Activated naive CD8-positive, alpha-beta T cell treated with anti-CD3 and anti-CD28 coated beads, Interleukin-2, amount 10 ng/mL, durations not matched to agents 7 days and 5 days (primary cell): ENCODE measurements at places on chromosomes 4 and X. TPM values are rescaled to one million over a fixed set of nuclear protein-coding genes. Genes with fewer than 3 reads are reported as not detected.

Gene CT45A2
- total RNA-seq = not detected

Gene BMP15
- not detected for total RNA-seq

Gene TCEAL7
- total RNA-seq = not detected

Gene PPM1K
- 82.7 TPM for total RNA-seq

DNA sequence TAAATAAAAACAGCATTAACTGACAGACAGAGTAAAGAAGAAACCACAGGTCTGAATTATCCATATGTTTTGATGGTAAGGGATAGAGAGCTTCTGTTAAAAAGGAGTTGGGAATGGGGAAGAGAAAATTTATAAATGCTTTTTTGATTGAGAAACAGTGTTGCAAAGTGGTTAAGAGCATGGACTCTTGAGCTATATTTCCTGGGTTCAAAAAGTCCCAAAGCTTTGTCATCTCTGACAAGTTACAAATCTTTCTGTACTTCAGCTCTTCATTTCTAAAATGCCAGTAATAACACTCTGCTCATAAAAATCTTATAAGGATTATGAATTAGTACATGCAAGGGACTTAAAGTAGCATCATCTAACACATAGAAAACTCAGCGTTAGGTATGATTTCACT lies 62.2 kb downstream of the N4BP2 start:
- H3K36me3 ChIP-seq = peaks cover 29% of the 10 kb centered on the region
- no peak overlapping the region for H3K27ac ChIP-seq

- H3K27me3 ChIP-seq = no peaks in the 10 kb centered on the region
- no peak overlapping the region for H3K4me3 ChIP-seq
- no peaks in the 10 kb centered on the region for H3K4me1 ChIP-seq
- DNase-seq = no peak
Measured at GRCh38 chrX:30364229-30364628, 55.0 kb upstream of the NR0B1 start.

GRCh38 chr4:61199873-61200186 lies 296 bp upstream of the ADGRL3 start:
- peak overlapping the region; percentile 24 for H3K27ac ChIP-seq
- H3K27me3 ChIP-seq = peaks cover 49% of the 10 kb centered on the region
- no peaks in the 10 kb centered on the region for H3K36me3 ChIP-seq
- H3K4me3 ChIP-seq = no peak overlapping the region
- H3K4me1 ChIP-seq = peaks cover 2% of the 10 kb centered on the region
- no peak for DNase-seq

- H3K27ac ChIP-seq = no peak overlapping the region
- no peak overlapping the region for H3K4me3 ChIP-seq
- H3K27me3 ChIP-seq = no peaks in the 10 kb centered on the region
- DNase-seq = no peak
- H3K36me3 ChIP-seq = peaks cover 24% of the 10 kb centered on the region
Measured at GRCh38 chr4:158825433-158826036, 56.7 kb downstream of the FNIP2 start.

Gene IQCM
- not detected for total RNA-seq

DNA sequence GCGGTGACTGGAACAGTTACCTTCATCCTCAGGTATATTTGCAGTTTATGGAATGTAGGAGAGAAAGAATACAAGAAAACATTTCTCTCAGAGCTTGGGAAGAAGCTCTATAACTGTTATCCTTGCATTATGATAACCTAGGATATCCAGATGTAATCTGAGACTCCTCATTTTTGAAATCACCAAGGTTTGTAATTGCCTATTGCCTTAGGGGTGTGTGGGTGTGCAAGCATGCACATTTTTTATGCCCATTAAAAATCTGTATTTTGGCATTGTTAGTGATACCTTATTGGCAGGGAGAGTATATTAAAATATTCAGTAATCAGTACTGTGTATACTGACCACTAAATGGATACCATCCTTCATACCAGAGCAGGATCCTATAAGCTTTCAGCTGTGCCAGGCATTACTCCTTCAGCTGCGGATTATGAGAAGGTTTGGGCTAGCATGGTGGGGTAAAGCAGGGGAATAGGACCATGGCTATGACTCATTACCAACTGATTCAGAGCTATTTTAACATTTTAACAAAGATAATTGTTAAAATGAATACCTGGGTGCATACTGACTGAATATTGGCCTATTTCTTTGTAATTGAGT lies 8.3 kb downstream of the SEC24B start:
- H3K27me3 ChIP-seq = no peaks in the 10 kb centered on the region
- peaks cover 38% of the 10 kb centered on the region for H3K4me1 ChIP-seq
- no peak for DNase-seq
- peaks cover 22% of the 10 kb centered on the region for H3K36me3 ChIP-seq
- H3K4me3 ChIP-seq = no peak overlapping the region

- H3K27me3 ChIP-seq = peaks cover 7% of the 10 kb centered on the region
- H3K27ac ChIP-seq = no peak overlapping the region
- DNase-seq = no peak
Measured at GRCh38 chr4:182825786-182826185, 91.4 kb downstream of the DCTD start.

Gene RBM3
- total RNA-seq = 159 TPM

GRCh38 chr4:123547216-123548165 lies 150.9 kb downstream of the SPRY1 start:
- no peaks in the 10 kb centered on the region for H3K4me1 ChIP-seq
- H3K36me3 ChIP-seq = peaks cover 13% of the 10 kb centered on the region
- no peak for DNase-seq
- peaks cover 6% of the 10 kb centered on the region for H3K27me3 ChIP-seq
- H3K27ac ChIP-seq = no peak overlapping the region
- H3K4me3 ChIP-seq = no peak overlapping the region

Gene FAM236A
- not detected for total RNA-seq

- H3K36me3 ChIP-seq = peaks cover 2% of the 10 kb centered on the region
- H3K27ac ChIP-seq = no peak overlapping the region
- H3K27me3 ChIP-seq = no peaks in the 10 kb centered on the region
- no peak for DNase-seq
Measured at GRCh38 chr4:153440475-153440874, 25.7 kb upstream of the TMEM131L start.

DNA sequence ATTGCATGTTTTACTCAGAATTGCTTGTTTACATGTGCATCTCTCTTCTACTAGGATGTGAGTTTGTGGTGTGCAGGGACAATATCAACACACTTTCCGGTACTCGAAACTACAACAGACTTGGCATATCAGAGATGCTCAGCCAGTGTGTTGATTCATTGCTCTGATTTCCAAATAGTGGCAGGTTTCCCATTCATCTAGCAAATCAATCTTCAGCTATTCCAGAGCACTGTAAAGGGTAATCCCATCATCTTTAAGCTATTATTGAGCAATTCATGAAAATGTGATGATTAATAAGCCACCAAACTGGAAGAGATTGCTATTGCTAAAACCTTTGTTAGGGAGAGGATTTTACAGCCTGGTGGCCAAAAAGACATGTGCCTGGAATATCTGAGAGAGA lies 574.2 kb upstream of the CPEB2 start:
- H3K4me1 ChIP-seq = peaks cover 3% of the 10 kb centered on the region
- H3K36me3 ChIP-seq = no peaks in the 10 kb centered on the region
- DNase-seq = no peak
- H3K27me3 ChIP-seq = no peaks in the 10 kb centered on the region
- no peak overlapping the region for H3K27ac ChIP-seq

GRCh38 chrX:56762220-56762619 lies 33.2 kb downstream of the NBDY start:
- peak overlapping the region; percentile 90 for H3K4me3 ChIP-seq
- peaks cover 44% of the 10 kb centered on the region for H3K4me1 ChIP-seq
- H3K27me3 ChIP-seq = no peaks in the 10 kb centered on the region
- H3K36me3 ChIP-seq = peaks cover 8% of the 10 kb centered on the region
- DNase-seq = no peak

DNA sequence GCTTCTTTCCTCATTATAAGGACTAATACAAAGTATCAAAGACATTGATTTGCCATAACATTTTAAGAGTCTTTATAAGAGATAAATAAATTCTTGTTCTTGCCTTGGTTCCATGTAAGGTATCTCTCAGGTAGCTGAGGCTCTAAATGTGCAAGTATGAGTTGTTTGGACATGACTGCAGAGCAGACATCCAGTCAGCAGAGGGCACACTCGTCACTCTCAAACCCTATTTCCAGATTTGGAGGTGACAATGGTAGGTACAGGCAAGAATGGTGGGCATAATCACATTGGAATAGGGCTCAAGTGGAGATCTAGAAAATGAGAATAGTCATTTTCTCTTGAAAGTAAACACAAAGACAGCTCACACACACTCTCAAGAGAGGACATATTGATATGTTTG lies 133.3 kb upstream of the ZIC3 start:
- no peak overlapping the region for H3K27ac ChIP-seq
- no peaks in the 10 kb centered on the region for H3K36me3 ChIP-seq
- H3K4me1 ChIP-seq = no peaks in the 10 kb centered on the region

Gene NLRP2B
- total RNA-seq = not detected

Gene BRS3
- total RNA-seq = not detected

- H3K36me3 ChIP-seq = no peaks in the 10 kb centered on the region
- H3K27me3 ChIP-seq = no peaks in the 10 kb centered on the region
- H3K4me3 ChIP-seq = no peak overlapping the region
- no peaks in the 10 kb centered on the region for H3K4me1 ChIP-seq
- H3K27ac ChIP-seq = no peak overlapping the region
Measured at GRCh38 chrX:21799767-21800166, 39.6 kb upstream of the MBTPS2 start.

GRCh38 chr4:7016086-7016485 lies 27.1 kb upstream of the TADA2B start:
- no peaks in the 10 kb centered on the region for H3K27me3 ChIP-seq
- H3K36me3 ChIP-seq = peaks cover 28% of the 10 kb centered on the region
- H3K4me3 ChIP-seq = no peak overlapping the region
- peaks cover 15% of the 10 kb centered on the region for H3K4me1 ChIP-seq
- H3K27ac ChIP-seq = no peak overlapping the region
- DNase-seq = no peak

DNA sequence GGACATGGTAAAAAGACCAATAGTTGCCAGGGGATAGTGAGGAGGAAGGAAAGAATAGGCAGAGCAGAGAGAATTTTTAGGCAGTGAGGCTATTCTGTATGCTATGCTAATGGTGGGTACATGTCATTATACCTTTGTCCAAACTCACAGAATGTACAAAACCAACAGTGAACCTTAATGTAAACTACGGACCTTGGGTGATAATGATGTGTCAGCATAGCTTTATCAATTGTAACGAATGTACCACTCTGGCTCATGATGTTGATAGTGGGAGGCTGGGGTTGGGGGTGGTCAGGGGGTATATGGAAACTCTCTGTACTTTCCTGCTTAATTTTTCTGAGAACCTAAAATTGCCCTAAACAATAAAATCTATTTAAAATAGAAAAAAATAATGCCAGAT lies 37.7 kb upstream of the ACSL4 start:
- H3K27ac ChIP-seq = no peak overlapping the region
- H3K27me3 ChIP-seq = no peaks in the 10 kb centered on the region
- no peaks in the 10 kb centered on the region for H3K4me1 ChIP-seq

GRCh38 chrX:10548688-10549087 lies 71.7 kb downstream of the MID1 start:
- no peak overlapping the region for H3K27ac ChIP-seq
- no peak for DNase-seq
- H3K36me3 ChIP-seq = no peaks in the 10 kb centered on the region
- H3K4me3 ChIP-seq = no peak overlapping the region

Gene NXF2
- not detected for total RNA-seq

DNA sequence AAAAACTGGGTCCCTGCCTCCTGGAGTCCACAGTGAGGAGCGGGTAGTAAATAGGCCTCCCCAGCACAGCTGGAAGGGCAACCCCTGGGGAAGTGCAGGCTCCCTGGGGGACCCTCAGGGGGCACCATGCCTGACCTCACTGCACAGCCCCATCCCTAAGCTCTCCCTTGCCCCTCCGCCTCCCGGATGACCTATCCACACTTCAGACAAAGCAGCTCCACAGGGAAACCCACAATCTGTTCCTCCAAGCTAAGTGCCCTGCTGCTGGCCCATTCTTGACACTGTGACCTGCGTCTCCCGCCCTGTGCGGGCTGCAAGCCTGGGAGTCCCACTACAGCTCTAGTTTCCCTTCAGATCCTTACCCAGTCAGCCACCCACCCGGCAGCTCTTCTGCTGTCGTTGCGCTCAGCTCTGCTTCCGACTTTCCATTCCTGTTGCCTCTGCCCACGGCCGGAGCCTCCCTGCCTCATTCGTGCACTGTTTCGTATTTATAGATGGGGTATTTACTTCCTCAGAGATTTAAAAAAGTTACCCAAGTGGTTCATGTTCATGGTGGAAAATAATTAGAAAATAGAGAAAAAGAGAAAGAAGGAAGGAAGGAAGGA lies 47.0 kb upstream of the STOX2 start:
- no peak for DNase-seq
- no peak overlapping the region for H3K4me3 ChIP-seq
- no peaks in the 10 kb centered on the region for H3K4me1 ChIP-seq
- no peak overlapping the region for H3K27ac ChIP-seq
- H3K27me3 ChIP-seq = peaks cover 4% of the 10 kb centered on the region

- H3K27me3 ChIP-seq = no peaks in the 10 kb centered on the region
- peaks cover 4% of the 10 kb centered on the region for H3K4me1 ChIP-seq
- DNase-seq = no peak
- H3K4me3 ChIP-seq = no peak overlapping the region
Measured at GRCh38 chr4:8729408-8730149, 137.0 kb downstream of the CPZ start.

- no peak overlapping the region for H3K4me3 ChIP-seq
- H3K27ac ChIP-seq = no peak overlapping the region
- no peaks in the 10 kb centered on the region for H3K4me1 ChIP-seq
- no peaks in the 10 kb centered on the region for H3K27me3 ChIP-seq
- no peaks in the 10 kb centered on the region for H3K36me3 ChIP-seq
Measured at GRCh38 chrX:124502166-124502565, 155.8 kb downstream of the SH2D1A start.

DNA sequence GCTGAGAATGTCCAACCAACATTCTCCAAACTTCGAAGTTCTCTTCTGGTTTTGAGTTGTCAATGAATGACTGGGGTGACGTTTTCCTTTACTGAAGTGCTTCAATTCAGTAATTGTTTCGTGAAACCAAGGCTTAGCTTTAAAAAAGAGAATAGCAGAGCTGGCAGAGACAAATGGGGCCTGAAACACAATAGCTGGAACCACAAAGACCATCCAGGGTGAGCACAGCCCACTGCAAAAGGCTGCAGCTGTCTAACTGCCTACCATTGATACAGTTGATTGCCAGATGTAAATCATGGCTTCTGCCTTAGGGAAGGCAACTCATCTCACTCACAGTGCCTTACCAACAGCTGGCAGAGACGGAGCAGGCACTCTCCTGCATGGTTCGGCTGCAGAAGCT lies 78.7 kb upstream of the ZNF518B start:
- no peak overlapping the region for H3K27ac ChIP-seq
- no peak overlapping the region for H3K4me3 ChIP-seq
- DNase-seq = no peak
- H3K36me3 ChIP-seq = no peaks in the 10 kb centered on the region

GRCh38 chrX:115029869-115030570 lies 12.6 kb upstream of the IL13RA2 start:
- DNase-seq = no peak
- H3K4me3 ChIP-seq = no peak overlapping the region
- no peaks in the 10 kb centered on the region for H3K4me1 ChIP-seq
- H3K27me3 ChIP-seq = no peaks in the 10 kb centered on the region
- no peak overlapping the region for H3K27ac ChIP-seq
- H3K36me3 ChIP-seq = no peaks in the 10 kb centered on the region

- H3K27me3 ChIP-seq = peaks cover 13% of the 10 kb centered on the region
- no peaks in the 10 kb centered on the region for H3K36me3 ChIP-seq
- peaks cover 2% of the 10 kb centered on the region for H3K4me1 ChIP-seq
Measured at GRCh38 chrX:155874571-155875244, 6.4 kb upstream of the VAMP7 start.

Gene COL4A6
- not detected for total RNA-seq
